ENCODE measurements at places on chromosomes 11 and 22.

GRCh38 chr11:19332476-19332875 is 91.7 kb upstream of the E2F8 start:
- DNase-seq: no peak

GRCh38 chr11:72239849-72240460 is 4.0 kb downstream of the PHOX2A start:
- no peak for DNase-seq

- no peak for DNase-seq
Measured at GRCh38 chr11:62874851-62875250, 5.8 kb upstream of the SLC3A2 start.

- DNase-seq: no peak
Measured at GRCh38 chr11:133269267-133269666, 263.0 kb downstream of the OPCML start.

DNA sequence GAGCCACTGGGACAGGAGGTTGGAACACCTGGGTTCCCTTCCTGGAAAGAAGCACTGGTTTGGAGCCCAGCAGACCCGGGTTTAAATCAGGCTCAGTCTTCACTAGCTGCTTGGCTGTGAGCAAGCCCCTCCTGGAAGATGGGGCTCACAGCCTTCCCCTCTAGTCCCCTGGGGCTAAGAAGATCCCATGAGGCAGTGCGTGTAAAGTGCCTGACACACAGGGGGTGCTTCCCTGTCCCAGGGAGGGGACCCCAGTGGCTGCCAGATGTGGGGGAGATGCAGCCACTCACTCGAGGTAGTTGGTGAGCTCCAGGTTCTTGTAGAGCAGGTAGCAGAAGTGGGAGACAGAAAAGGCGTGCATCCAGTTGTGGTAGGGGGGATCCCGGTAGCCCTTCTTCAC is 93.2 kb downstream of the PDE2A start:
- DNase-seq: no peak
